Activated T-helper 17 cell treated with anti-CD3 and anti-CD28 coated beads, Interleukin-2, amount 50 U/mL, for 72 hours (primary cell): ENCODE measurements at places on chromosomes 12 and 14. TPM values are rescaled to one million over a fixed set of nuclear protein-coding genes. Genes with fewer than 3 reads are reported as not detected.

The OAS1 gene
- total RNA-seq, result 20.9 TPM

The EAPP gene
- total RNA-seq, result 46.9 TPM

The DPPA3 gene
- not detected for total RNA-seq

The SIRT4 gene
- total RNA-seq, result 3.1 TPM

The AQP5 gene
- not detected for total RNA-seq

The DEGS2 gene
- 0.30 TPM for total RNA-seq

The PTGDR gene
- not detected for total RNA-seq

The PDZRN4 gene
- not detected for total RNA-seq

The KCNC2 gene
- total RNA-seq, result not detected

The GSG1 gene
- total RNA-seq, result not detected

The USP44 gene
- 0.82 TPM for total RNA-seq

The FGF6 gene
- not detected for total RNA-seq

The KLRF2 gene
- not detected for total RNA-seq

The B4GALNT3 gene
- 4.7 TPM for total RNA-seq

The P2RX7 gene
- 6.4 TPM for total RNA-seq

The FAM186B gene
- total RNA-seq, result not detected

The RTL1 gene
- not detected for total RNA-seq

The COCH gene
- total RNA-seq, result 0.58 TPM

The ACSM4 gene
- not detected for total RNA-seq

The TAS2R14 gene
- total RNA-seq, result 2.4 TPM

The INTS13 gene
- 64.1 TPM for total RNA-seq

The SRGAP1 gene
- total RNA-seq, result 0.06 TPM

The PTPRO gene
- total RNA-seq, result 0.37 TPM

The ZFYVE21 gene
- 18.2 TPM for total RNA-seq

The OR4E2 gene
- not detected for total RNA-seq

The IFI27 gene
- total RNA-seq, result 3.0 TPM

The PKP2 gene
- total RNA-seq, result not detected

The NEUROD4 gene
- not detected for total RNA-seq

The ANKS1B gene
- total RNA-seq, result 1.8 TPM

The INHBE gene
- not detected for total RNA-seq
